Temporal lobe (tissue), 4 donors: ENCODE measurements at places on chromosomes 16 and 17. TPM values are rescaled to one million over a fixed set of nuclear protein-coding genes. Genes with fewer than 3 reads are reported as not detected.

Gene TNS4
- total RNA-seq: not detected

Gene CES4A
- total RNA-seq: 8.1 TPM

Gene ZNF207
- 62.4 TPM for total RNA-seq

Gene SEBOX
- total RNA-seq: not detected

Gene SYCE1L
- 0.25 TPM for total RNA-seq

Gene SOX15
- 0.49 TPM for total RNA-seq

Gene TM4SF5
- total RNA-seq: not detected

Gene TMEM92
- not detected for total RNA-seq

Gene SDK2
- 14.8 TPM for total RNA-seq

Gene FBXW10
- total RNA-seq: 0.25 TPM

Gene BICDL2
- not detected for total RNA-seq

Gene PERCC1
- total RNA-seq: not detected

Gene CAPNS2
- total RNA-seq: 0.25 TPM
